ENCODE measurements at places on chromosomes 7 and 10.

- DNase-seq, result peak; percentile 85
Observed at GRCh38 chr10:63798599-63799498, 277.6 kb downstream of the REEP3 start.

DNA sequence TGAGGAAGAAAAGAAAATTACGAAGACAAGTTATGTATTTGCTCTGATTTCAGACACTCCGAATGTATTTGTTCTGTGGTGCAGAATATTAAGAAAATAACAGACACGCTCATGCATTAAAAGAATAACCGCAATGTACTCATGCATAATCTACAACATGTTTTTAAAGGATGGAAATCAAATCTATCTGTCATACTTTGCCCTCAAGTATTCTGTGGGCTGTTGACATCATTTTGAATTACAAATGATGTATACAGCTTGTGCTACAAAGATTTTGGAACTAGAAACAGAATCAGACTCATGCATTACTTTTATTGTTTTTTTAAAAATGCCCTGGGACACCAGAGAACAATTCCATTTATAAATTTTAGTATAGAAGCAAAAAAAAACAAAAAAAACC is 69.9 kb downstream of the APBB1IP start:
- no peak for DNase-seq

GRCh38 chr10:73262105-73262730 is 9.8 kb upstream of the MRPS16 start:
- no peak for DNase-seq

DNA sequence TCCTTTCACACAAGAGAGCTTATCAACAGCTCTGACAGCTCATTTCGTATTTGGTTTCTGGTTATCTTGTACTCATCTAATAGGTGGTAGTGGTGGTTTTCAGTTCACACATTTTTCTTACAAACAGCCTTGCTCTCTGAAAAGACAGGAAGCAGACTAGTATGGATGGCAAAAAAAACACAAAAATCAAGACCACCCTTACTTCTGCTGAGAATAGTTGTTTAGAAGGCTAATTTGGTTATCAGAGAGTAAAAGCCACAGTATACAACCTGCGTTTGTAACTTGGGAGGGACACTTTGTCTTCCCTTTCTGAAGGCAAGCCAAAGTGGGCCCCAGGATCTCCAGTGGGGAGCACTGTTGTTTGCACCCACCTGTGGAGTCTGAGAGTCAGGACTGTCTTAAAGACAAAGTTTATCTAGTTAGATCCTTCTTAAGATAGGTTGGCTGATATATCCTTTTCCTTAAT is 68.0 kb downstream of the PIP4K2A start:
- no peak for DNase-seq

GRCh38 chr7:7857143-7857583 is 111.4 kb upstream of the GLCCI1 start:
- DNase-seq, result no peak

DNA sequence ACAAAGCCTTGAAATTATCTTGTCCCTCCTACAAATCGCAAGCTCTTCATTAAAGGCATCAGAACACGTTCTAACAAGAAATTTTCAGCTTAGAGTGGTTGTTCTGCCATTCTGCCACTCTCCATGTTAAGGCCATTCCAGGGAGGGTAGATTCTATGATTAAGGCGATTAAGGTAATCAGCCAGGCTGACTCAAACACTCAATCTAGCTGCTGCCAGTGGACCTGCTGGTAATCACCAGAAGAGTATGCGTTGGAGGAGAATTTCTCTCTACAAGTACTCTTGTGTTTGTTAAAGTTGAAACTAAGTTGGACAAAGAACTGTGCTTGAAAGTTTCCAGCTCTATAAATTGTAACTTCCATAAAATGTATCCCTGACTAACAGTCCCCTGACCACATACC is 149.2 kb upstream of the COL1A2 start:
- DNase-seq, result no peak

DNA sequence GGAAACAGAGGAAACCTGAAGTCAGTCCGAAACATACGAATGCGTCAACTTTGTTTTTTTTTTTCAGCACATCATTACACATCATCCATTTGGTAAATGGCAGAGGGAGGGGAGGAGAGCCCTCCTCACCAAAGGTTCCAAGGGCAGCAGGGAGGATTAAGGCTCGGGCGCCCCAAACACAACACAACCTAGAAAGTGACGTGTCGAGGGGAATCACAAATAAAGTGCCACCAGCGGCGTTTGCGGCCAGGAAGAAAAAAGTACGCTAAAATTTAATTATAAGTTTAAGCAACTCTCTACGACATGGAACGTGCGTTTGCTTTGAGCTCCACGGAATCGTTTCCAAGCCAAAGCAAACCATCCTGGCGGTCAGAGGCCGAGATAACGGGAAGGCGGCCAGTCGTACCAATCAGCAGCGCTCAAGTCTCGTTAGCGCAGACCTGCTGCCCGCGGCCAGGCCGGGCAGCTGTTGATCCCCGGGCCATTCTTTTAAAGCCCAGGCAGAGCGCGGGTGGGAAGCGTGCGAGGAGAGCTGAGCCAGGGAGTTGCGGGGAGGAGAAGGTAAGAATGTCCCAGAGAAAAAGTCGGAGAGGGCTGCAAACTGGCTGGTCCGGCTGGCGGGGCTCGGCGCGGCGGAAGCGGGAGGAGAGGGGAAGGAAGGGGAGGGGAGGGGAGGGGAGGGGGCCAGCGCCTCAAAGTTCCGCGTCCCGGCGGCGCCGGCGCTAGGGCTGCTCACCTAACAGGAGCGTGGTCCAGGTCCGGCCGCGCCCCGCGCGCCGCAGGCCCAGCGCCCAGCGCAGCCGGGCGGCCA is 719 bp downstream of the DPY19L1 start:
- no peak for DNase-seq

DNA sequence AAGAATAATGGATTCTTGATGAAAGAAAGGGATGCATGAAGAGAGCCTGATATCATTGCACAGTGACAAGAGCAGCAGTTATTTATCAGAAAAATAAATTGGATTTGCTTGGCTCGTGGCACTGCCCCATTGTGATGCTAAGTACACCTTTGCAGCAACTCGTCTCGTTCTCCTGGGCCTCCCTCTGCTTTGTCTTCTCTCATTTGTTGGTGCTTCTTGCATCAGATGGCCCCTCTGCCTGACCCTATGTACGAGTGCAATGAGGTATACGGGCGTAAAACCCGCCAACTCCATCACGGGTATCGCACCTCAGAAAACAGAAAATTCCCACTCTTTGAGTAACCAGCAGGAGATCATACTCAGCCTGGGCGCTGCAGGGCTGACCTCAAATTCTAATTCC is 107.2 kb upstream of the C10orf90 start:
- DNase-seq, result no peak

DNA sequence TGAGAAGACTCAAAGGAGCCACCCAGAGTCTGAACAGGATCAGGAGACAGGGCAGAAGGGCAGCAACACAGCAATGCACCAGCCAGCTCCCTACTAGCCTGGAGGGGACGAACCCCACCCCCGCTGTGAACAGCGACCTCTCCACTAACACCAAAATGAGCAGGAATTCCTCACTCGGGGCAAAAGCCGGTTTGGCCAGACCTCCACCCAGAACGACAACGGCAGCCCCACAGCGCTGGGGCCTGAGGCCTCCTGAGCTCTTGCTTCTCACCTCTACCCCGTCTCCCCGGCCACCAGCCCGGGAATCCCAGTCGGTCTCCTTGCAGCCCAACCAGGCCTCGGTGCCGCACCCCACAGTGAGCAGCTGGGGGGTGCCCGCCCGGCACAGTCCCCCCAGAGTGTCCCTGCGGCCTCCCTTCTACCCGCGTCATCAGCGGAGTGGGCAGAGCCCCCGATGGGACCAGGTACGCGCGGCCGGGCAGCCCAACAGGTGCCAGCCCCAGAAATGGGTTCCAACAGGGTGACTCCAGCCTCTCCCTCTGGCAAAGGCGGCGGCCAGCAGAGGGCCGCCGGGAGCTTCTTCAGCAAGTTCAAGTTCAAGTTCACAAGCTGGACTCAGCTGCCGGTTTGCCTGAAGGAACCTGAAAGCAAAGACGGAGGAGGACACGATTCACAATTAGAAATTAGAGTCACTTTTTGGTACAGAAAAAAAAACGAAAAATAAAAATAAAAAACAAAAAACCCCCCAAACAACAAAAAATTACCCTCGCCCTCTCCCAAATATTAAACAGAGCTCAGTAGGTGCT is 129.0 kb downstream of the MARCHF5 start:
- no peak for DNase-seq

GRCh38 chr7:86407291-86407690 is 236.4 kb upstream of the GRM3 start:
- no peak for DNase-seq

- peak; percentile 33 for DNase-seq
Observed at GRCh38 chr7:134932707-134933370, 53.5 kb upstream of the AGBL3 start.

DNA sequence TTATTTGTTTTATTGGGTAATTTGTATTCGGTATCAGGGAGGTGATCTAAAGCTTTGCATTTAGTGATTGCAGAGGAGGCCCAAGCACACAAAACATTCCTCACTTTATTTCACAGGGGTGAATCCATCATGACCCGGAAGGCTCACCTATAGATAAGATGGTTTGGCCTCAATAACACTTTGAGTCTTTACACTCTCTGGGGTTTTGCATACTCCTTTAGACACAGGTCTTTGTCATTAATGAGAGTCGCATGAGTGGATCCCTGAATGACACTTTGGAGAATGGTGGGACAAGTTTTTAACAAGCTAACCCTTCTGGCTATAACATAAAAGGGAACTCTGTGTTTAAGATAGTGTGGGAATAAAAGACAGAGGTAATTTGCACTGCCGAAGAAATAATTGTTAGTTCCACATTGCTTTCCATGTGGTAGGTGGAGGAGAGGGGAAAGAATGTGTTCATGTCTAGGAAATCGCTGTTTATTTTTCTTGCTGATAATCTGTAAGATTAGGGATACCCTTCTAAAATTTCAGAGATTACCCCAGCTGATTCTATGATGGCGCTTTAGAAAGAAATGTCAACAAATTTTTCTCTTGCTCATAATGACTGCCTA is 455.8 kb downstream of the TFEC start:
- DNase-seq, result no peak

DNA sequence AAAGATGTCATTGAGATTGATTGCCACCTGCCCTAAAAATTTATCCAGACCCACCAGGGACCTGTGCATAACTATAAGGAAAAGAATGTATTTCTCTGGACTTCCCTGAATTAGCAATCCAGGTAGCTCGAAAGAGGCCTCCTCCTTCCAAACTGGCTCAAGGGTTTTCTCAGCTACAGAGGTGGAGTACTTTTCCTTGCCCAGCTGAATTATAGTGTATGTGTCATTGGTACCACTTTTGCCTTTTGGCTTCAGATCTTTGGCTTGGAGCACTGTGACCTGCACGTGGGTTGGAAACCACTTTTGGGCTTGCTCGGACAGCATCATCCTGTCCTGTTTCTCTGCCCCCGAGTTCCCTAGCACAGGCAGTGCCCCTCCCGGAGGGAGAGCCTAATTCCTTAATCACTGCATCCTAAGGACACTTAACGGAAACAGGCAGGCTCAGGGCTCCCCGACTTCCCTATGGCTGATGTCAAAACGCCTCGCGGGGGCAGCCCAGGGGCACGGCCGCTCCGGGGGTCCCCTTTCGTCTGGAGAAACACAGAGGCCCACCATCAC is 825 bp downstream of the RAB11FIP2 start:
- no peak for DNase-seq

- DNase-seq, result no peak
Observed at GRCh38 chr10:85124603-85125051, 796.2 kb downstream of the CCSER2 start.

DNA sequence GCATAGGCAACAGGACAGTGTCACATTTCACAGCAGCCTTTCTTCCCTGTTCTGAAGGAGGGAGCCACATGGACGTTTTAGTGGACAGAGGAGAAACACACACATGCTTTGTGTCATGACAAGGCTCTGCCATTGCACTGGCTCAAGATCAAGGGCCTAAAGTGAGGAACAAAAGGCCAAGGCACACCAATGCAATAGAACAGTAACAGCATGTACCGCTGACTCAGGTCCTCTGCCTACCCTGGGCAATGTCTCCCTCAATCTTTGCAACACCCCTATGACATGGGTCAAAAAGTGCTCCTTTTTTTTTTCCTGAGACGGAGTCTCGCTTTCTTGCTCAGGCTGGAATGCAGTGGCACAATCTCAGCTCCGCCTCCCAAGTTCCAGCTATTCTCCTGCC is 57.8 kb upstream of the SDK1 start:
- DNase-seq, result no peak

DNA sequence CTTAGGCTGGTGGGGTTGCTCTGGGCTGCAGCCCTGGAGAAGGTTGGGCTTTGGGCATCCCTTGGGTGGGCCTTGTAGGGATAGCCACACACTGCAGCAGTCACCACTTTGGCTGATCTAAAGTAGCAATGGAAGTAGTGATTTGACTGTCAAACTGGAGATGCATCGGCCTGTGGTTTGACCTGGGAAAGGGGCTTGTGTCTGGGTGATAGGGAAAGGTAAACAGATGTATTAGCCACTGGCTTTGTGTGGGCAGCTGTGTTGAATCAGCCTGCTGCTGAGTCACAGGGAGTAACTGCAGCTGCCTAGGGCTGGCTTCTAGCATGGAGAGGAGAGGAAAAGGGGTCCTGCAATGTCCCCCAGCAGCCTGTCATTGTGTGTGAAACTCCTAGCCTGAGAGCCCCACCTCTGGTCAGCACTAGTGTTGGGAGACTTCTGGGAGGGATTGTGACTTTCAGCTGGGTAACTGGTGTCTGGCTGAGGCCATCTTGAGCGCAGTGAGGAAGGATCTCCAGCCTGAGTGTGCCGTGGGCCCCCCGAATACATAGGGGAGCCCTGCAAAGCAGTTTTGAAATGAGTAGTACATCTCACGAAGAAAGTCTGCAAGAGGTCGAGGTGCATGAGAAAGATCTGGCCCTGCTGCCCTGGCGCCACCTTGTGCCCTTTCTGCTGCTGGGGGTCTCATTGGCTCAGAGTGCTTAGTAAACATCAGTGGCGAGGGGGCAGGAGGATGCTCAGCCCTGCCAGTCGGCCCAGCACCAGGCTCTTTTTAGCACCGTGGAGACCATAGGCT is 117.3 kb downstream of the FANK1 start:
- DNase-seq, result no peak

DNA sequence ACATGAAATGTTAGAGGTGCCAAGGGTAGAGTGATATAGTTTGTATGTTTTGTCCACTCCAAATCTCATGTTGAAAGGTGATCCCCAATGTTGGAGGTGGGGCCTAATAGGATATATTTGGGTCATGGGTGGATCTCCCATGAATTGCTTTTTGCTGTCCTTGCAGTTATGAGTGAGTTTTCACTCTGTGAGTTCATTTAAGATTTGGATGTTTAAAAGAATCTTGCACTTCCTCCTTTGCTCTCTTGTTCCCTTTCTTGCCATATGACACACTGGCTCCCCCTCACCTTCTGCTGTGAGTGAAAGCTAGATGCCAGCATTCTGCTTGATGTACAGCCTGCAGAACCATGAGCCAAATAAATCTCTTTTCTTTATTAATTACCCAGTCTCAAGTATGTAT is 269.2 kb downstream of the ZWINT start:
- DNase-seq, result no peak

DNA sequence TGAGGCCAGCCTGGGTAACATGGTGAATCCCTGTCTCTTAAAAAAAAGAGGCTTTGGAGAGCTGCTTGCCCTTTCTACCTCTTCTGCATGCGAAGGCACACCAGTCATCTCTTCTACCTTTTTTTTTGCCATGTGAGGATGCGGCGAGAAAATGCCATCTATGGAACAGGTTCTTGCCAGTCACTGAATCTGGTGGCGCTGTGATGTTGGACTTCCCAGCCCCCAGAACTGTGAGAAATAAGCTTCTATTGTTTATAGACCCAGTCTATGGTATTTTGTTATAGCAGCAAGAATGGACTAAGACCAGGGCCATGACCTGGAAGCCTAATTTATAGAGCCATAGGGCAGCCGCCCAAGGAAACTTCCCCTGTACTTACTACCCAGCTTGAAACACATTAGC is 112.9 kb downstream of the HIP1 start:
- DNase-seq, result no peak

All from pulmonary artery endothelial cell (primary cell).